ENCODE measurements at places on chromosomes 6 and 20. TPM values are rescaled to one million over a fixed set of nuclear protein-coding genes. Genes with fewer than 3 reads are reported as not detected.

The SLC17A5 gene
- 9.0 TPM for total RNA-seq

The NKX2-4 gene
- total RNA-seq: 0.13 TPM

The SLC2A4RG gene
- 71.0 TPM for total RNA-seq

The HLA-G gene
- total RNA-seq: not detected

The FAM83C gene
- not detected for total RNA-seq

The KLC4 gene
- 35.6 TPM for total RNA-seq

The TMEM170B gene
- total RNA-seq: 11.4 TPM

The CLVS2 gene
- total RNA-seq: 89.6 TPM

DNA sequence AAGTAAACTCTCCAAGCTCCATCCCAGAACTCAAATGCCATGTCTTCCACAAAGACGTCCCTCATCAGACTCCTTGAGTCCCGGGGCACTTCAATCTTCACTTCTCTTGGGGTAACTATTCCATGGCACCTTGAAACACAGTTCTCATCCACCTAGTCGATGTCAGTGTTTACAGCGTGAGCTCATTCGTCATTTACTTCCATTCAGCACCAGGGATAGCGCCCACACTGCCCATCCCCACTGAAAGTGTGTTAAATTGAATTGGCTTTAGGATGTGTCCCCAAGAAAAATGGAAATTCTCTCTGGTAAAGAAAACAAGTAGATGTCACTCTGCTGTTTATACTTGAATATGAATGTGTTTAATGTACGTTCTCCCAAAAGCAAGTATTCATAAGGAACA lies 31.3 kb downstream of the KCNK15 start:
- DNase-seq: peak; percentile 47

DNA sequence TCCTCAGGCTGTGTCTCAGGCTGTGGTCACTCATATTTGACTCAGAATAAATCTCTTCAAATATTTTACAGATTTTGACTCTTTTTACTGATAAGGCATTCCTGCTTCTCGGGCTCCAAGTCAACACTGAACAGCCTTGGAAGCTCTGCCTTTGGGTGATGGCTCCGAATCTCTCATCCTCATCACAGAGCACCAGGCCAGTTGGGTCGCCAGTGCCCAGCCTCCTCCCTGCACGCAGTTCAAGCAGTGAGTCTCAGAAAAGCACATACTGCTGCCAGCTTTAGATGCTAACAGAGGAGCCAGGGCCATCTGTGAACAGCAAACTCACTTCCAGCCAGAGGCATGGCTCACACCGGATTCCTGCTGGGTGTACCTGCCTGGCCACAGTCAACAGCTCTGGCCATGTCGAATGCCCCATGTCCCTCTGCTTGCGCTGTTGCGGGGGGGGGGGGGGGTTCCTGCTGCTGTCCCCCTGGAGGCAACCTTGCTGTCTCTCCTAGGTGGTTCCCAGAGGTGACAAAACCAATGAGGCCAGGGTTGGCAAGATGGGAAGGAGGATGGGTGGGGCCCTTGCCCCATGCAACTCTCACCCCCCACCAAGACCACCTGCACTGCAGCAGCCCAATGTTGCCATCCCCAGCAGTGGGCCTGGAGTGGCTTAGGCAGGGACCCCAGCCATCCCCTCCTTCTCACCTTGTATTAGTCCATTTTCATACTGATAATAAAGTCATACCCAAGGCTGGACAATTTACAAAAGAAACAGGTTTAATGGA lies 248.8 kb downstream of the ERMARD start:
- DNase-seq: no peak

DNA sequence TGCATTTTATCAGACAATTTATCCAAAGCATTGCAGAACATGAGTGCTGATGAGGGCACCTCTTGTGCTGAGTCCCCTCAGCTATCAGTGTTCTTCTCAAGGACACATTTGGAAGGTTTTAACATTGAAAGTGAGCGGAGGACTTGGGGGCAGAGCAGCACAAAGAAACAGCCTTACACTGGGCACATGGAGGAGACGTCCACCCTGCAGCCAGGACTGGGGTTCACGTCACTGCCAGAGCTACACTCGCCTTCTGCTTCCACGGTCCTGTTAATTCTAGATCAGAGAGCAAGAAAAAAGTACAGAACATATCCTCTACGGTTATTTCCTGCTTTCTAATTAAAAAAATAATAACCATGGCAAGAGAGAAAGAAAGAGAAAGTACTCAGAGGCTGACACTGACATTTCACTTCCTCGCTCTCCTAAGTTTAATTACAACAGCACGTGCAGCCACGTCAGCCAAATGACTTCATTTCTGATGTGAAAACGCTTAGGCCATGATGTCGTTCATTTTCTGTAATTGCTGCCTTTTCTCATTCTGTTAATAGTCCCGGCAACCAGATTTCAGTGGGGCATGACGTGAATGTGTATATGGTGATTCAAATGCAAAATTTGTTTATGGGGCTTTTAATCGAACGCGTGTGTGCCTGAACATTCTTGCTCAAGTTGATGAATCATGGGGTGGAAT lies 5.1 kb downstream of the PRND start:
- DNase-seq: peak; percentile 49

GRCh38 chr20:33812152-33812849 lies 1.2 kb downstream of the CHMP4B start:
- peak; percentile 22 for DNase-seq

- peak; percentile 100 for DNase-seq
These were observed at the start of gene PPP1R10 for GRCh38 chr6:30616811-30617564. Gene PPP1R10, minus strand, starts transcription at chr6:30617243. Its CDS starts 7,299 bp downstream, at chr6:30609944.

DNA sequence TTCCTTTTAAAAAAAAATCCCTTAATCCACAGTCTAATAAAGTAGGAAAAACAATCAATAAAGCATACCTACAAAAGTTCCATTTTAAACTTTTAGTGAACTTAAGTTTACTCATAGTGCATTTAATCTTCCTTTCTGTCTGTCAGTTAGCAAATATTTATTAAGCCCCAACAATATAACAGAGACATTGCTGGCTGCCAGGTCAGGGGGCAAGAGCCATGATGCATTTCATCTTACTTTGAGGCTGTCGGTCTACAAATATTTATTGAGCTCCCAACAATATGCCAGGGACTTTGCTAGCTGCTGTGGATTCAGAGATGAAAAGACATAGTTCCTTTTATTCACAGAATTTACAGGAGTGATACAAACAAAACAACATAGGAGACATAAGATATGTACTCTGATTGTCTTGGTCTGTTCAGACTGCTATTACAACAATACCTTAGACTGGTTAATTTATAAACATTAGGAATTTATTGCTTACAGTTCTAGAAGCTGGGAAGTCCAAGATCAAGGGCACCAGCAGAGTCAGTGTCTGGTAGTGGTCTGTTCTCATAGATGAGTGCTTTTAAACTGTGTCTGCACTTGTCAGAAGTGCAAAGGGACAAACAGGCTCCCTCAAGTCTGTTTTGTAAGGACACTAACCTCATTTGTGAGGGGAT lies 118.6 kb downstream of the PLCB1 start:
- DNase-seq: no peak

DNA sequence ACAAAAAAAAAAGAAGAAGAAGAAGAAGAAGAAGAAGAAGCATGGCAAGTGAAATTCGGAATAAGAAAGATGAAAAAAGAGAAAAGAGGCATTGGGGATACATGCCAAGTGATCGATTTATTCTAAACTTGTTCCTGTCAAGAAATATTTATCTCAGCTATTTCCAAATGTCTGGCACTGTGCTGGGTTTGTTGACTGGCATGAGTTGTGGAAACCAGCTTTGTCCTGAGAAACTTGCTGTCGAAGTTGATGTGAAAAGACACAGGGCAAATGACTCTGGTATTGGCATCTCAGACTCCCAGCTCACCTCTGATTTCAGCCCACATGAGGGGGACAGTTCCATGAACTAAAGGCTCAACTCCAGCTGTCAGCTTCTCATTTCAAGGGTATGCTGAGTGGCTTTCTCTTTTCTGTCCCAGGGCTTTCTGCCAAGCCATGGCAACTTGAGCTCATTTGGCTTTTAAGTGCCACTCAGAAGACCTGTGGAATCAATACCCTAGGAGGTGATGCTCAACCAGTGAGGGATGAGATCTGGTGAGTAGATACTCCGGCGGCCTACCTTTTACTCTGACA lies 253.3 kb upstream of the JAG1 start:
- no peak for DNase-seq

- DNase-seq: peak; percentile 8
These were observed 6.8 kb downstream of the TMX4 start for GRCh38 chr20:8012724-8013123.
